ENCODE measurements at places on chromosomes 3 and 15.

DNA sequence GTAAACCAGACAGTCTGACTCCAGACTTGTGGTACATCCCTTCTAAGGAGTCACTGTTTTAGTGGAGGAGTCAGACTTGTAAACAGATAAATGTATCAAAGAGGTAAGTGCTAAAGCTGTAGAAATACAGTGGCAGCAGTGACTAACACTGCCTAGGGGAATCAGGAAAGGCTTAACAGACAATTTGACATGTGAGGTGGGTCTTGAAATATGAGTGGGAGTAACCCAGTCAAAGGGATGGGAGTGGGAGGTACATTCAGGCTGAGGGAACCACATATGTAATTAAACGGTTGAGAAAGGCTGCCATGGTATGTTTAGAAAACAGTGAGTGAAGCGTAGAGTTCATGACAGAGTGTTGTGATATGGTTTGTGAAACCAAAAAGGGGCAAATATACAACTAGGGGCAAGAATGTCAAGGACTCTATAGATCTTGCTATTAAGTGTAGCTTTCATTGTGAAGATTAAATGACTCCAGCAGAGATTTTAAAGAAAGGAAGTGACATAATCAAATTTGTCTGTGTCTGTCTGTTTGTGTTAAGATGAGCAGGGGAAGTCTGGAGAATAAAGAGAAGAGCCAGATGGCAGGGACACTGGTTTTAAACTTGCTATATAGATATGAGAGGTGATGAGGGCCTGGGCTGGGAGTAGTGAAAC is 11.2 kb upstream of the ALCAM start:
- peak; percentile 38 for DNase-seq

- no peak for DNase-seq
These were observed 76.4 kb downstream of the BBX start for GRCh38 chr3:107598926-107599771.

- DNase-seq = no peak
These were observed 168.8 kb downstream of the CHDH start for GRCh38 chr3:53677413-53677812.

DNA sequence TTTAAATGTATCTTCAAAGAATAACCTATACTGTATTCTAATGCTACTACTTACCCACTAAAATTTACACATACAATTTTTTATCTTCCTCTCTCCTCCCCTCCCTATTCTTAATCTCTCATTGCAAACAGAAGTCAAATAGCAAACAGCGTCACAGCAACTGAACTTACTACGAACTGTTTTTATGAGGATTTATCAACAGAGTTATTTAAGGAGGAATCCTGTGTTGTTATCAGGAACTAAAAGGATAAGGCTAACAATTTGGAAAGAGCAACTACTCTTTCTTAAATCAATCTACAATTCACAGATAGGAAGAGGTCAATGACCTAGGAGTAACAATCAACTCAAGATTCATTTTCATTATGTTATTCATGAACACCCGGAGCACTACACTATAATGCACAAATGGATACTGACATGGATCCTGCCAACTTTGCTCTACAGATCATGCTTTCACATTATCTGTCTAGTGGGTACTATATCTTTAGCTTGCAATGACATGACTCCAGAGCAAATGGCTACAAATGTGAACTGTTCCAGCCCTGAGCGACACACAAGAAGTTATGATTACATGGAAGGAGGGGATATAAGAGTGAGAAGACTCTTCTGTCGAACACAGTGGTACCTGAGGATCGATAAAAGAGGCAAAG is 984 bp downstream of the FGF7 start:
- DNase-seq = no peak

DNA sequence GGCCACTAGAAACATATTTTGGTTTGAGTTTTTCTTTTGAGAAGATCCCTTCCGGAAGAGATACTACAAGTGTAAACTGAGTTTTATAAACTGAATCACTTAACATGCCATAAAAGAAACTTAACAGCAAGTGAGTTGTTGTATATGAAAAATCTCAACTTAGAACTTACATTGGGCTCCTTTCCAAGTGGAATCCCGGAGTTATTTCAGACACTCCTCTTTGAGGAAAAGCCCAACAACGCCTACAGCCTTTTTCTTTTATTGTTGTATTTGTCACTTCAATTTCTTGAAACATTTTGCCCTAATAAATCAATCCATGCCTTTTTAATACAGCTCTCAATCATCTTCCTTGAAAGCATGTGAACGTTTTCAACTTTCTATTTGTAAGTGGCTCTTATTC is 137.3 kb downstream of the FEZF2 start:
- no peak for DNase-seq

DNA sequence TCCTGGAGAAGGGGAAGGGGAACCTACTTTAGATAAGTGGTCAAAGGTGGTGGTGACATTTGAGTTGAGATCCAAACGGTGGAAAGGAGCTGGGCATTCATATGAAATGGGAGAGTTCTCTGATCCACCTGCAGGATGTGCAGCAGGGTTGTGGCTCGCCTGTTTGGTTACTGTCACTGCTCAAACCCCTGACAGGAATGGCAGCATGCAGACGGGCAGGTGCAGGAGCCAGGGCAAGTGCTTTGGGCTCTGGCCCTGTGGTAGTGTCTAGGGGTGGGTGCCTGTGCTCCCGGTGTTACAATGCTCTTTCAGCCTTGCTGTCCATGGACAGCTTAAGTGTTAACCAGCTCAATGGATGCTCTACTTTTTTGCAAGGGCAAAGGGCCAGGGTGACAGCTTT is 18.5 kb downstream of the PAQR9 start:
- no peak for DNase-seq

GRCh38 chr15:69648212-69648611 is 195.6 kb downstream of the RPLP1 start:
- DNase-seq = no peak

DNA sequence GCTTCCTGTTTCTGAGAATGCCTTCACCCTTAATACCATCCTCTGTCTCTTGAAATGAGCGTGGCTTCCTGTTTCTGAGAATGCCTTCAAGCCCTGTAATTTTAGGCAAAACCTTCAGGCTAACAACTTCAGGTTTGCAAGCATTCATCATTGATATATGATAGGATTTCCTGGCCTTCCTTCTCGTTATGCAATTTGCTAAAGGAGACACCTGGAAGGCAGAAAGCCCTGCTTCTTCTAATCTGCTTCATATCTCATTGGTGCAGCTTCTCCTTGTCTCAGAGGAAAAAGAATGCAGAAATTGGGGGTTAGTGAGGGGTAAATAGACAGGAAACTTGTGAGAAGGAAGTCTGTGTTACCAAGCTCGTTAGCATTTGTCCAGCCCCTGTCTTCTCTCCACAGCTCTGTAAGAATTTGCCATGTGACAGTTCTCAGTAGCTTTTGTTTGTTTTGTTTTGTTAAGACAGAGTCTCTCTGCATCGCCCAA is 7.3 kb downstream of the ARL6IP5 start:
- DNase-seq = no peak

- DNase-seq = no peak
These were observed 18.1 kb downstream of the MAP6D1 start for GRCh38 chr3:183807209-183807728.

DNA sequence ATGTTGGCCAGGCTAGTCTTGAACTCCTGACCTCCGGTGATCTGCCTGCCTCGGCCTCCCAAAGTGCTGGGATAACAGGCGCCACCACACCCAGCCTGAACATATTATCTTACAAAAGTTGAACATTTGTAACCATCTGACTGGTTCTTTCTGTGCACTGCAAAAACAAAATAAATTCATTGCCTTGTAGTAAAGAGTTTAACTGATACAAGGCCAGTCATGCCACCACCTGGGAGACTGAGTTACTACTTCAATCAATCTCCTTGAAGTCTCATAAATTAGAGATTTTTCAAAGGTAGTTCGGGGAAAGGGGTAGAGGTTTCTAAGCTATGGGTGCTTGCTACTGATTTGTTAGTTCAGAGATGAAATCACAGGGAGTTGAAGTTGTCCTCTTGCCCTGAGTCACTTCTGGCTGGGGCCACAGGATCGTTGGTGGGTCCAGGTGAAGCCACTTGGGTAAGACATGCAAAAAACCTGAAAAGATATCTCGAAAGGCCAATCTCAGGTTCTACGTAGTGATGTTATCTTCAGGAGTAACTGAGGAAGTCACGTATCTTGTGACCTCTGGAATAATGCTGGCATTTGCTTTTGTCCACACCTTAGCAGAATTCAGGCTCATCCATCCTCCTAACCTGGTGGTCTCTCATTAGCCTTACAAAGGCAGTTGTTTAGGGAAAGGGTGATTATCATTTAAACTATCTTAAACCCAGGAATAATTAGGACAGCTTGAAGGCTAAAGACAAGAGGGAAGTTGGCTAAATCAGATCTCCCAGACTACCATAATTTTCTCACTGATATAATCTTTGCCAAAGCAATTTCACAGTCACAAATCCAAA is 33.7 kb downstream of the ZBTB11 start:
- DNase-seq = no peak

- peak; percentile 67 for DNase-seq
These were observed 14.7 kb downstream of the TIMP4 start for GRCh38 chr3:12143949-12144504.

GRCh38 chr3:161423911-161424522 is 52.7 kb upstream of the SPTSSB start:
- DNase-seq = peak; percentile 30

- no peak for DNase-seq
These were observed 165.3 kb downstream of the FNDC3B start for GRCh38 chr3:172204716-172205115.

- no peak for DNase-seq
These were observed 72.7 kb downstream of the UBE2E2 start for GRCh38 chr3:23275814-23276213.

DNA sequence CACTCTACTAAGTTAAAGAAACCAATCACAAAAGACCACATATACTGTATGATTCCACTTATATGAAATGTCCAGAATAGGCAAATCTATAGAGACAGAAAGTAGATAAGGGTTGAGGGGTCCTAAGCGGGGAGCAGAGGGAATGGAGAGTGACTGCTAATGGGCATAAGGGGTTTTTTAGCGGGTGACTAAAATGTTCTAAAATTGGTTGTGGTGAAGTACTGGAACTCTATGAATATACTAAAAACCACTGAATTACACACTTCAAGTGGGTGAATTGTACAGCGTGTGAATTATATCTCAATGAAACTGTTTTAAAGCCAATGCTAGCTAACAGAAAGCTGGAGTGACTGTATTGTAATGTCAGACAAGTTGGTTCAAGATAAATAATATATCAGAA is 33.3 kb downstream of the KPNA1 start:
- no peak for DNase-seq

DNA sequence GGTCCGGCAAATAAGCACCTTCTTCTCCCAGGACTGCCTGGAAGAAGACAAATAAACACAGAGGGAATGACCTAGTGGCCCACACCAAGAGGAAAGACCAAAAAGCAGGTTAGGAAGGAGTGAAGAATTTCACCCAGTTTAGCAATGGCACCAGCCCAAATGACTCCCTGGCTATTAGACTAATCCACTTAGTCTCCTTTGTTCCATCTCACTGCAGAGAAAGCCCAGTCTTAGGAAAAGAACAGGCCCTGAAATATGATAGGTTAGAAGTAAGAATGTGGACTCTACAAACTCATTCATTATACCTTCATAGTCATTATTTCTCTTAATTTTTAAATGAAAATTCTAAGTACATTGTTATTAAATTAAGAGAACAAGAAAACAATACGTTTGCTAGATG is 23.2 kb downstream of the SERPINI2 start:
- no peak for DNase-seq

DNA sequence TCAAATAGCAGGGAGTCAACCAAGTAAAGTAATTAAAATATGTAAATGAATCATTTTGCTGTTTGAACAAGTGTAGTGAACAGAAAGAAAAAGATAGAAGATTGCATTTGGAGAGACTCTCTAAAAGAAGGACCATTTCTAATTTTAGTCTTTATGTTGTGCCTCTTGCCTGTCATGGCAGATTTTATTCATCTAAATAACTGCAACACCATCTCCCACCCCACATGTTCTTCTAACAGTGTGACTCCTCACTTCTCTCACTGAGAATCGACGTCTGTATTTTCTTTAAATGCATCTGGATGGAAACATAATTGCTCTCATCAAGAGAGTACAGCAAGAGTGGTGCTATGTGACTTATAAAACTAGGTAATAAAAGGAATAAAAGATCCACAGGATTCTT is 439.9 kb upstream of the GBE1 start:
- no peak for DNase-seq

DNA sequence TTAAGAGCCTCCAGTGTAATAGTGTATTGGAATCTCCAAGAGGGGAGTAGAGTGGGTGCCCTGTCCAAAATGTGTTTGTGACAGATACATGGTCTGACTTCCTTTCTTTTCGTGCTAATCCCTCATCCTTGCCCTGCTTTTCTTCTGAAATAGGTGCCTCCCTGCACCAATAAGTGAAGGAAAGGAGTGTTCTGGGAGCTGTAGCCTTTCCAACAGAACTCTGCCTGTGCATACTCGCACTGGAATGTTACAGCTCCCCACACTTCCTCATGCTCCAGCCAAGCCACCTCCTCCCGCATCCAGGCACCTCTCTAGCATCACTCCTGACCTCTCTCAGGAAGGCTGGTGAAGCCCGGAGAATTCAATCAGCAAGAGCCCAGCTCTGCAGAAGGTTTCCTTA is 478.0 kb downstream of the GABRG3 start:
- no peak for DNase-seq

DNA sequence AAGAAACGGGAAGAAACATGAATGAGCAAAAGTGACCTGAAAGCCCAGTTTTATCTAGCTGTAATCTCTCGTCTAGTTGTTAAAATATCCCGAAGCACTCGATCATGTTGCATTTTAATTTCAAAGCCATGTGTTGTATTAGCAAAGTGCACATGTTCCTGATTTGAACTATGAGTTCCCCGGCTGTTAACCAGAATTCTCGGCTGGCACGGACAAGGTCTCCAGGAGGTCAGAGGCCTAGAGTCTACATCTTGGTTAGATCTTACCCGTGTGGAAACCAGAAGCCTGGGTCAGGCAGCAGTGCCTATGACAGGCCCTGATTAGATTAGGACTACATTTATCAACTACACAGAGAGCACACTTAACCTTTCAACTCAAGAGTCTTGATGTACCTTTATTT is 195.8 kb downstream of the CDIN1 start:
- no peak for DNase-seq

GRCh38 chr15:65517866-65518207 is 348 bp upstream of the DPP8 start:
- DNase-seq = no peak
